T-helper 22 cell (primary cell): ENCODE measurements at places on chromosomes 12 and 14.

- DNase-seq: no peak
These were observed 243.7 kb upstream of the RGS6 start for GRCh38 chr14:71688576-71688975.

DNA sequence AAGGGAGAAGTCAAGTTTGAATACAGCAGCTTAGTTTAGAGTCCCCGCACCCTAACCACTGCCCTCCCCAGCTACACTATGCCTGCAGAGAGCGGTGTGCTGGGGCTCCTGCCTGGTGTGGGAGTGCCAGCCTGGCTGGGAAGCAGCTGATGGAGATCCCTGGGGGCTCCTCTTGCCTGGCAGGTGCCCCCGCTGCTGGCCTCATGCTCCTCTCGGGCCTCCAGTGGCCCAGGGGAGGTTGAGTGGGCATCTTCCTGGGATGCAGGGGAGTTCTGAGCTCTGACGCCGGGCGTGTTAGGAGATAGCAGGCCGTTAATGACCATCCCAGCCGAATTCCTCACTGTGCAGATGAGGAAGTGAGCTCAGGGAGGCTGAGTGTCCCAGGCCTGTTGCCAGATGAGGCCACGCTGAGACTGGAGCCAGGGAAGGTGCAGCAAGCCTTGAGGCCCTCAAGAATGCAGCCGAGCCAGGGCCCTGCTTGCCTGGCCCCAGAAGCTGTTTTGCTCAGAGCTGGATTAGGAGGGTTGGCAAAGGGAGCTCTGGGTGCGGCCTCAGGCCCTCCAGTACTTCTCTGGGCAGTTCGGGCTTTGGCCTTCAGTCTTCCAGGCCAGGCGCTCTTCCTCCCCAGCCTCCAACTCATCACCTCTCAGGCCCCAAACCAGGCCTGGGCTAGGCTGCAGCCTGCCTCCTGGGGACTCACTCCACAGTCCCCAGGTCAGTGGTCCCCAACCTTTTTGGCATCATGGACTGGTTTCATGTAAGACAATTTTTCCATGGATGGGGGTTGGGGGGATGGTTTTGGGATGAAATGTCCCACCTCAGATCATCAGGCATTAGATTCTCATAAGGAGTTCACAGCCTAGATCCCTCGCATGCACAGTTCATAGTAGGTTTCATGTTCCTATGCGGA, 6.6 kb upstream of the CYP46A1 start:
- no peak for DNase-seq

- no peak for DNase-seq
These were observed 173.5 kb downstream of the ANO6 start for GRCh38 chr12:45389426-45389825.

DNA sequence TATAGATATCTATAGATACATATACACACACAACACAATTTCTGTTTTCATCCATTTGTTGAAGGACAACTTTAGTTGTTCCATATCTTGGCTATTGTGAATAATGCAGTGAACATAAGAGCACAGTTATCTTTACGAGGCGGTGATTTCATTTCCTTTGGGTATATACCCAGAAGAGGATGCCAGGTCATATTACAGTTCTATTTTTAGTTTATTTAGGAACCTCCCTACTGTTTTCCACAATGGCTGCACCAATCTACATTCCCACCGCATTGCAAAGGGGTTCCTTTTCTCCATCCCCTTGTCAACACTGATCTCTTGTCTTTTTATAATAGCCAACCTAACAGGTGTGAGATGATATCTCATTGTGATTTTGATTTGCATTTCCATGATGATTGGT, 143.4 kb upstream of the ARHGAP5 start:
- DNase-seq: no peak

DNA sequence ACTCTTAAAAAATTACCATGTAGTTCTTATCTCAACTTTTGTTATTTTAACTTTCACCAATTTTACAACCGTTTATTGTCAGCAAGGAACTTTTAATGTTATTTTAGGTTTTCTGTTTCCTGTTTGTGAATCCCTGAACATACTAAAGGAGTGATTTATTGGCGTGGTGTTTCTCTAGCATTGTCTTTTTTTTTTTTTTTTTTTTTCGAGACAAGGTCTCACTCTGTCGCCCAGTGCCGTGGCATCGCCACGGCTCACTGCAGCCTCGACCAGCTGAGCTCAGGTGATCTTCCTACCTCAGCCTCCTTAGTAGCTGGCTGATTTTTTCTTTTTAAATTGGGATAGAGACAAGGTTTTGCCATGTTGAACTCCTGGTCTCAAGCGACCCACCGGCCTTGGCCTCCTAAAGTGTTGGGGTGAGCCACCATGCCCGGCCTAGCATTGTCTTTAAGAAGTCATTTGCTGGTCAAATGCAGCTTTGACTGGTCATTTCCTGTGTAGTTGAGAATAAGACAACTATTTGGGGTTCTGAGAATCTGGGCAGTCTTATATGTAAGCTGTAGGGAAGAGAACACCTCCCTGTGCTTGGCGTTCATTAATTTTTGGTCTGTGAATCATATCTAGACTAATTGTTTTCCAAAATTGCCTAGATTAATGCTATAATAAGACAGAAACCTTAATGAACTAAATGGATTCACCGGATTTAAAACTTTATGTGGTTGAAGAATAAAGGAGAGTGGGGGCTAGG, 2.1 kb downstream of the WASHC4 start:
- DNase-seq: no peak

DNA sequence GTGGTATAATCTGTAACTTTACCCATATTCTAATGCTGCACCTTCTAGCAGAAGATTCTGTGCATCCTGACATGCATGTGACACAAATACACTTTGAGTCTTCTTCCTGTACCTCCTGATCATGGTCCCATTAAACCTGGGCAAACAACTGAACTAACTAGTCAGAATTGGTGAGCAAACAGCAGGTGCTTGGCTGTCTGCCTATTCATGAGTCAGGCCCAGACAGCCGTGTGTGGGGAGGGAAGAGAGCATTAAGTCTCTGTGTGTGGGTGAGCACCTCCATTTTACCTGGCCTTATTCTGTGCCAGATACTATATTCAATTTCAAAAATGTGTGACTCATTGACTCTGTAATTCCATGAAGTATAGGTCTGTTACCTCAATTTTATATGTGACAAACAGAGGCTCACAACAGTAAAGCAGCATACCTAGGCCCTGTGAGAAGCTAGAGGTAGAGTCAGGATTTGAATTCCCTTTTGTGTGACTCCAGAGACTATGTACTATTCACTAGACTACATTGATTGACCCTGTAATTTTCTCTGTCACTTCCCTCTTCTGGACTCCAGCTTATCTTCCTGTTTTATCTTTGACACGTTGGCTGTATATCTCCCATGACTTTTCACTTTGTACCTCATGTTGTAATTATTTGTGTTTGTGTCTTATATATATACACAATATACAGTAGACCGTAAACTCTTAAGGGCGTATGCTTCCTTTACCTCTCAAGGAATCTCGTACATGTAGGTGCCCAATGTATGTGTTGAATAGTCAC, 32.2 kb downstream of the SUSD6 start:
- DNase-seq: peak; percentile 36

DNA sequence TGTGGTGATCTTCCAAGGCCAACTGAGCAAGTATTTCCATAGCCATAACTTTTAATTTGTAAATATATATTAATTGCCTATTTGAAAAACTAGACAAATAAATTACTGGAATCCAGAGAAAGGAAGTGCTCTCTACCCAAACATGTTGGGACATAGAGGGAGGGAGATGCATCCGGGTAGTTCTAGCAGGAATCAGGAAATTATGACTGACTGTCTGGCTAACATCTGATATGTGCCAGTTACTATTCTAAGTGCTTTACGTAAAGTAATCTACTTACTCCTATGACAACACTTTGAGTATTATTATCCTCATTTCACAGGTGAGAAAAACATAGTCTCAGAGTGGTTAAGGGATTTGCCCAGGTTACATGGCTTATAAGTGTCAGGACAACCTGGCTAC, 147.7 kb upstream of the VASH1 start:
- no peak for DNase-seq

- DNase-seq: no peak
These were observed 1474.6 kb upstream of the TMEM132C start for GRCh38 chr12:126792411-126792810.

- DNase-seq: no peak
These were observed 36.7 kb downstream of the PRICKLE1 start for GRCh38 chr12:42552822-42553221.

DNA sequence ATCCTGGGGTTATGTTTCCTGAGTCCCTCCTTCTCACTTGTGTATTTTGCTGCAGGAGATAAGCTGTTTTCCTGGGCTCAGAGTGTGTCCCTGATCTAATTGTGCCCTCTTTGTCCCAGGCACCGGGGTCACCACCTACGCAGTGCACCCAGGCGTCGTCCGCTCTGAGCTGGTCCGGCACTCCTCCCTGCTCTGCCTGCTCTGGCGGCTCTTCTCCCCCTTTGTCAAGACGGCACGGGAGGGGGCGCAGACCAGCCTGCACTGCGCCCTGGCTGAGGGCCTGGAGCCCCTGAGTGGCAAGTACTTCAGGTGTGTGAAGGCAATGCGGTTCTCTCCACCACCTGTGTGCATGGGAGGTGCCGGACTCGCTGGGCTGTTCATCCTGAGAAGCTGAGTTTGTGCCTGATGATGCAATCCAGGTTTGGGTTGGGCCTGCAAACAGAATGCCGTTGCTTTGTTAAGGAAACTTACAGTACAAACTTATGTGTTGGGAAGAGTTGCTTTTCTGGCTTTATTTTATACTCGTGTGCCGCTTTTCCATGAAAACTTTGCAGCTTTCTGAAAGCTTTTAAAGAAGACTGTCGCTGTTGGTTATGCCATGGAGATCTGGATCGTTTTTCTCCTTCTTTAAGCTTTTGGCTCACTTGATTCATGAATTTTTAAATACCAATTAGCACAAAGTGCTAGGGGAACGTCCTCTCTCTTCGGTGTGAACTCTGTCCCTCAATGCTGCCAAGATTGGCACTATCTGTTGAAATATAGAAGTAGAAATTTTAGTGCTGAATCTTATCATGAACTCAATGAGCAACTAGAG, 27.6 kb downstream of the RDH12 start:
- DNase-seq: no peak

DNA sequence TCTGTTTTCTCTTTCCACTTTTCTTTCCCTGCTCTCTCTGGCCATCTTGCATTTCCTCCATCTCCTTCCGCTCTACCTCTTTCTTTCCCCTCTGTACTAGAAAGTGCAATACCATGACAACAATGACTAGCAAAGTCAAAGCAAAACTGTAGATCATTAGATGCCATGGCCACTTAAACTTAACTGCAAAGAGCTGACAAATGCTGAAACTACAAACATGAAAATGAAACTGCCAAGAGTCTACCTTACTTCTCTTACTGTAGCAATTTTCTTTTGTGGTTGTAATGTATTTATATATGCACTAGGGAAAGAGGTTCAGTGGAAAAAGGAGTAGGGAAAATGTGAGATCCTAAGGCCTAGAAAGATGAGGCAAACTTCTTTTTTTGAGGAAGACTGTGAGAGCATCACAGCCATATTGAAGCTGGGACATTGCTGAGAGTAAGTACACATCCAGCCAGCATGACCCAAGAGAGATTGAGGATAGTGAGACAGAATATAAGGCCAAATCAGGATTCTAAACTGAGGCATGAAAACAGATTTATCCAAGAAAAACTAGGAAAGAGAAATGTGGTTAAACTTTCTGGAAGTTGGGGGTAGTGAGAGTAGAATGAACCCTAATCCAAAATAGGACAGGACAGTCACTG, 276.6 kb upstream of the NAV3 start:
- no peak for DNase-seq

GRCh38 chr14:106831322-106831720, 1304.9 kb downstream of the TMEM121 start:
- DNase-seq: peak; percentile 11

DNA sequence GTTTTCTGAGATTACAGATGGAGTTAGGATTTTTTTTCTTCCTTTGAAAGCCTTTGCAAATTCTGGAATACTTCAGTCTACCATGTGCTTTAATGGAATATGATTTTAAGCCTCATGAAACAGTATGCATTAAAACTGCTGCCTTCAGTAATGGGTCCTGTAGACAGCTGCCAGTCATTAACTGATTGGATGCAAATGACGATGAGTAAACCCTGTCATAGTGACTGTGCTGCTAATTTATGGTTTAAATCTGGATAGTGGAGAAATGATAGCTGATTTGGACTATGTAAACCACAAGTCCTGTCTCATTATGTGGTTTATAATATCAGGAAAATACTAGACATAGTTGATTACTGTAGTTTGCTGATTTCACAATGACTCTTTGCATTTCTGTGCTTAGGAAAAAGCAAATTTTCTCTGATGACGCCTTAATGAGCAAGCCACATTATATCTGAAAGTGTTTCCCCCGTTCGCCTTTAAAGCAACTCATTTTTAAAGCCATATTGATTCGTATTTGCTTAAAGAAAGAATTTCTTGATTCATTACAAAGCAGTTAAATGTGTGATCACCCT, 217.6 kb downstream of the TMTC2 start:
- DNase-seq: no peak

DNA sequence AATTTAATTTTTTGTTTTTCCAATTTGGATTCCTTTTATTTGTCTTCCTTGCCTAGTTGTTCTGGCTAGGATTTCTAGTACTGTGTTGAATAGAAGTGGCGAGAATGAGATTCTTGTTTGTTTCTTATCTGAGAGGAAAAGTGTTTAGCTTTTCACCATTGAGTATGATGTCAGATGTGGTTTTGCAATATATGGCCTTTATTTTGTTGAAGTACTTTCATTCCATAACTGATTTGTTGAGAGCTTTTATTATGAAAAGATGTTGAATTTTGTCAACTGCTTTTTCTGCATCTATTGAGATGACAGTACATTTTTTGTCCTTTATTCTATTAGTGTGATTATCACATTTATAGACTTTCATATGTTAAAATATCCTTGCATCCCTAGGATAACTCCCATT, 462.0 kb downstream of the CCDC91 start:
- no peak for DNase-seq

DNA sequence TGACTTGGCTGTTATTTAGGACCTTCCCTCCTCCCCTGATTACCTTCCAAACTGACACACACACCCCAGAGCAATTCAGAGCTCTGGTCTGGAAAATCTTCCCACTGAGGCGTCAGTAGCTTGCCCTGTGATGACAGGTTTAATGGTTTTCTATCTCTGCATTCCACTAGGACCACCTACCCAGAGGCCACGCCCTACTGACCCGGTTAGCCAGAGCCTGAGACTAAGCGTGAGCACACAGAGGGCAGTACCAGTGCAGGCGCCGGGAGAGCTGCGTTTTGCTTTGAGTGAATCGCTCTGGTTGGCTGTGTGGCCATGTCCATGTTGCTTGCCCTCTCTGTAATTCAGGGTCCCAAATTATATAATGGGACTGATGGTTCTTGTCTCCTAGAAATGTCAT, 36.2 kb upstream of the ATP2A2 start:
- DNase-seq: no peak

- DNase-seq: no peak
These were observed 29.6 kb downstream of the EEA1 start for GRCh38 chr12:92899386-92900001.
